ENCODE measurements at places on chromosomes 7 and 10.

GRCh38 chr10:35025916-35026315, 64.2 kb downstream of the CUL2 start:
- no peak for DNase-seq

DNA sequence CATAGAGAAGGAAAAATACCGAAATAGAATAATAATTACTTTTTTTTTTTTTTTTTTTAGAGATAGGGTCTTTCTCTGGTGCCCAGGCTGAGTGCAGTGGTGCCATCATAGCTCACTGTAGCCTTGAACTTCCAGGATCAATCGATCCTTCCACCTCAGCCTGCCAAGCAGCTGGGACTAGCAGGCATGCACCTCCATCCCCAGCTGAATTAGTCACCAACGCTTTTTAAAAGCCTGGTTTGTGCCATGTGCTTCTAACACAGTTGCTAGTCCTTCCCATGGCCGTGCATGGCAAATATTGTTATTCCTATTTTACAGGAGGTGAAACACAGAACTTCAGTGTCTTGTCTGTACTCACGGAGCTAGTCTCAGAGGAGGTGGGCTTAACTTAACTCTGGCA, 23.2 kb downstream of the LYZL2 start:
- no peak for DNase-seq

GRCh38 chr10:58554316-58554715, 41.6 kb downstream of the BICC1 start:
- DNase-seq, result no peak

- DNase-seq, result no peak
Observed at GRCh38 chr10:4062072-4062471, 277.1 kb upstream of the KLF6 start.

DNA sequence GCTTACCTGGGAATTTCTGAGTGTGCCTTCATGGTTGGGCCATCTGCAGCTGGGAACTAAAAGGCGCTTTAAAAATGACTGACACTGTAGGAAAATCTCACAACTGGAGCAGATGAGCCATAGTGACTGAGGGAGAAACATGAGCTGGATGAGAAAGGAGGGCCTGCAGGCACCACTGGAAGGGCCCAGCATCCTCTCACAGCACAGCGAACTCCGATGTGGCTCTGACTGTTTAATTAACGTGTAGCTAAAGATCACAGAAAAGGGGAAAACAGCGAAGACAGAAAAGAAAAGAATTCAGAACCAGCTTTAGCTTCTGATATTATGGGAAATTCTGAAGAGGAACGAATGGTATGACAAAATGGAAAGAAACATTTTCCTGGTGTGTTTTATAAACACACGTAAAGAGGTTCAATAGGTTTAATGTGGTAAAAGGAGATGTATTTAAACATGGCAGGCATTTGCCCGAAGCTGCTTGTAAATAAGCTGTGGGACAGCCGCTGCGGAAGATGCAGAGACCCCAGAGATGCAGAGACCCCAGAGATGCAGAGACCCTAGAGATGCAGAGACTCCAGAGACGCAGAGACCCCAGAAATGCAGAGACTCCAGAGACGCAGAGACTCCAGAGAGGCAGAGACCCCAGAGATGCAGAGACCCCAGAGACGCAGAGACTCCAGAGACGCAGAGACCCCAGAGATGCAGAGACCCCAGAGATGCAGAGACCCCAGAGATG, 534.3 kb downstream of the PTPRN2 start:
- DNase-seq, result no peak

GRCh38 chr7:122756860-122757259, 54.1 kb upstream of the RNF148 start:
- DNase-seq, result no peak
